ENCODE measurements at places on chromosomes 5 and 9.

DNA sequence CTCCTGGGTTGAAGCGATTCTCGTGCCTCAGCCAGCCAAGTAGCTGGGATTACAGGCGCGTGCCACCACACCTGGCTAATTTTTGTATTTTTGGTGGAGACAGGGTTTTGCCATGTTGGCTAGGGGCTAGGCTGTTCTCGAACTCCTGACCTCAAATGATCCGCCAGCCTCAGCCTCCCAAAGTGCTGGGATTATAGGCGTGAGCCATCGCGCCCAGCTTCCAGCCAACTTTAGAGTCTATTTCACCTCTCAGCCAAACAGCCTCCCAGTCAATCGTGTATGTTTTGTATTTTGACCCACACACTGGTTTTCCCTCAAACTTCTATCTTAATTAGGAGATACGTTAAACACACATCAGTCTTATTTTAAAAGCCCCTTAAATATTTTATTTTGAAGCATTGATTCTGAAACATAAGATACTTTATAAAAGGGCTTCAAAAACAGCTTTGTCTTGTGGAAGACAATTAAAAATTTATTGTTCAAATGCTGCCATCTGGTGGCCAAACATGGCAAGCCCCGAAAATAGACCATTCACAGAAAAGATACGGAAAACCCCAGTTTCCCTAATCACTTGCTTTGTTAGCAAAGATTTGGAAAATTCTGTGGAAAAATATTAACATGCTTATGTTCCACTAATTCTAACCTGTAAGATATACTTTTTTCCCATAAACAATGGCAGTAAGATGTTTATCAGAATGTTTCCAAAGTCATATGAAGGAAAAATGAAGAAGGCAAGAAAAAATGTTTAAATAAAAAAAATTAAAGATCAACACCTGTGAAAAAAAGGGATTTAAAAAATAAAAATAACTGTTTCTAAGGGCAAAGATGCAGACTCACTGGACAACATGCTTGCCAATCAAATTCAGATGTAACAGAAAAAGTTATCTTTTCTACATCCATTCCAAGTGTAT is 33.1 kb downstream of the APTX start:
- peak; percentile 13 for DNase-seq

DNA sequence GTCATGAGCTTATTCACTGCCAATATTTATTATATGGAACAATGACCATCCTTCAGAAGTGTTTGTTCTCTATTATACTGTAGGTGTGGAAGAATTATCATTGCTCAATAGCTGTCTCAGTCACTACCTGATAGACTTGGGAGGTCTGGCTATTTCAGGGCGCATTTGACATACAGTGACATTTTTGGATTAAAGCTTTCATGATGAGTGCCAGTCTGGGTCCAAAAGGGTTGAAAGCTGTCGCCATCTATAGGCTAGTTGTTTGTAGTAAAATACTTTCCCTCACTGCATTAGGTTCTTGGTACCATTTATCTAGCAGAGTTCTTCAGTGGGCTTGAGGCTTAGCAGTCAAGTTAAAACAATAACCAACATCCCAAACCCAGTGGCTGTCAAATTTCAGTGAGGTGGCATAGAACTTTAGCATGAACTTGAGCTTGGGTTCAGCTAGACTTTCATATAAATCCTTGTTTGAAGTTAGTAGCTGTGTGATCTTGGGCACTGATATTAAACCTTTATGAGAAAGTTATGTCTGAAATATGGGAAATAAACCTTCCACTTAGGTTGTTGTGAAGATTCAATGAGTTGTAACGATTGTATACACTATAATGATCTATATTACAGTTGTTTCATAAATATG is 110.5 kb upstream of the CDKN2B start:
- DNase-seq = no peak

DNA sequence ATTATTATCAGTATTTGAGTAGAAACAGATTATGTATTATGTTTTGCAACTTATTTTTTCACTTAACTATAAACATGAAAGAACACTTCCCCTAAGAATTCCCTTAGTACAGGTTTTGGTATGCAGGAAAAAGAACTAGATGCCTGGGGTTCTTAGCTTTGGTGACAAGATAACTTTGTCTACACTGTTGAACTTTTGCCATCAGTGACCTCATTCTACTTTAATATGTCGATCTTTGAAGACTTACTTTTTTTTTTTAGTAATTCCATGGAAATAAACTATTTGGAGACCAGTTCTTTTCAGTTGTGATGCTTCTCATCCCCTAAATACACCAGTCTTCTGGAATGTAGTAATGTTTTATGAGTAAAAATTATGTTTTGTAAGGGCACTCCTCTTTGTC is 34.3 kb downstream of the ZNF462 start:
- no peak for DNase-seq

GRCh38 chr5:16885635-16886365 is 50.3 kb downstream of the MYO10 start:
- no peak for DNase-seq

- DNase-seq = no peak
These were observed 47.3 kb upstream of the NEURL1B start for GRCh38 chr5:172593721-172594235.

GRCh38 chr9:70195456-70195855 is 63.3 kb upstream of the SMC5 start:
- DNase-seq = no peak

DNA sequence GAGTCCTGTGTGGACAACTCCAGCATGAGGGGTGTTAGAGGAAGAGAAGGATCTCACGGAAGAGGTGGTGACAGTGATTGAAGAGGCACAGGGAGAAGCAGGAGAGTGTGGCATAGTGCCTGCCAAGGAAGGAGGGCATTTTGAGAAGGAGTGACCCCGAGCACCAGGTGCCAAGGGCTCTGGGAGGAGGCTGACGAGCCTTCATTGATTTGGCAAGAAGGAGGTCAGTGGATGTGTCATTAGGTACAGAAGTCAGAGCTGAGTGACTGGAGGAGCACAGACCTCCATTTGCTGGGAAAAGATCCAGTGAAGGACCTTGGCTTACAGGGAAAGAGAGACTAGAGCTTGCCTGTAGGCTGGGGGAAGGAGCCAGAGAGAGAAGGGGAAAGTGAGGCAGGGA is 70.3 kb upstream of the ANGPTL2 start:
- DNase-seq = no peak

DNA sequence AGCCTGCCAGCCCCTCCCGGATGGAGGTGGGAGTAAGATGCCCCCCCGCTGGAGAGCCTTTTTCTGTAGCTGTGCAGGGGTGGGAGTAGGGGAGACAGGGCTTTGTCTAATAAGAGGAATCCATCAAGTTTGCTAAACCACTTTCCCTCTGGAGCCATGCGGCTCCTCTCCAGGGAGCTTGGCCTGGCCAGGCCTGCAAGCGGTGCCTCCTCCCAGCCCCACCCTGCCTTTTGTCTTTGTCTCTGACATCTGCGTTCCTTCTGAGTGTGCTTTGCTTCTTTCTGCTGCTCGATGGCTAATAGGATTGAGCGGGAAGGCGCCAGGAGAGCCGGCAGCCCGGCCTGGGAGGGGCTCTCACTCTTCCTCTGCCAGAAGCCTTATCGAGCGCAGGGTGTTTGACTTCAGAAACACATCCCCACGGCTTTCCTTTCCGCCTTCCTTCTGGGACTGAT is 26.7 kb upstream of the FCN1 start:
- no peak for DNase-seq

- DNase-seq = no peak
These were observed 15.7 kb upstream of the CEP120 start for GRCh38 chr5:123438902-123439301.

- DNase-seq = peak; percentile 25
These were observed 84.5 kb upstream of the CTNNA1 start for GRCh38 chr5:138668451-138669380.

DNA sequence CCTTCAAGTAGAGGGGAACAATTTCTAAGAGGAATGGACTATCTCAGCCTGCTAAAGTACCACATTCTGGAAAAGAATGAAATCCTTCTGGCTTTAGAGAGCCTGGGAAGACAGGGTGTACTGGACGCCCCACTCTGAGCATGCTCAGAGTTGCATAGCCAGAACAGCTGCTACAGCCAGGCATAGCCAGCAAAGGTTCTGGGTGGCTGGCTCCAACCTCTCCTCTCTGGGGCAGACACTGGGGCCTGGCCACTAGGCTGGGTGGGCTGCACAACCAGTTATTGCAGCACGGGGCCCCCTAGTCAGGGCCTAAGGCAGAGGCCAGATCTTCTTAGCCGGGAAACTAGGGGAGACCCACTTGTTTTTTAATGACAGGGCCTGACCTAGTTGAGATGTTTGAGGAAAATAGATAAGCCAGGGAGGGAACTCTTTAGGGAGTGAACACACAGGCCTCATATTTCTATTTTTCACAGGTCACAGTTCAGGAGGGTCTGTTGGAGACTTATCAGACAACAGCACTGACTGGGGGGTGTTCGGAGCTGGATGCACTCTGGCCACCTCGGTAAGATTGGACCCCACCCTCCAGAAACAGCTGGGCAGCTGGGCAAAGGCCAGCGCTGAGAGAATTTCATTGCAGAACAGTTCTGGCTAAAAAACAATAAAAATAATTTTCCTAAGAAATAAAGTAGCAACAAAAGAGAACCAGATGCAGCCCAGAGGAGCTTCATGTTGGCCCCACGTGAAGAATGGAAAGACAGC is 142.9 kb downstream of the LPAR1 start:
- no peak for DNase-seq

- DNase-seq = no peak
These were observed 99.8 kb downstream of the DTWD2 start for GRCh38 chr5:118888556-118888955.

- DNase-seq = no peak
These were observed 52.1 kb upstream of the FREM1 start for GRCh38 chr9:14962193-14962882.

DNA sequence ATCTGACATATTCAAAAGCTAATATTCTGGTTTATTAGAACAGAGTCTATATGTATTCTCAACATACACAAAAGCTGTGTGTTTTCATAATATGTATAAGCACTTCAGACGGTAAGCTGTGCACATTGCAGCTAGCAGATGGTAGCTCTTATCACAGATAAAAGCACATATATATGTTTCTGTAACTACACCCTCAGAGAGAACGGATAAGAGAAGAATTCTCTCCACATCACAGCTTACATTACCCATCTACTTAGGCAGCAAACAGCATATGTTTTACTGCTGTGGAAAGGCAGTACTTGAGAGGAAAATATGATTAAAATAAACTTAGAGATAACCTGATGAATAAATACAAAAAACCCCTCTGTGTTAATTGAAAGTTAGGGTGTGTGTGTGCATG is 450.9 kb upstream of the ZNF608 start:
- DNase-seq = no peak

DNA sequence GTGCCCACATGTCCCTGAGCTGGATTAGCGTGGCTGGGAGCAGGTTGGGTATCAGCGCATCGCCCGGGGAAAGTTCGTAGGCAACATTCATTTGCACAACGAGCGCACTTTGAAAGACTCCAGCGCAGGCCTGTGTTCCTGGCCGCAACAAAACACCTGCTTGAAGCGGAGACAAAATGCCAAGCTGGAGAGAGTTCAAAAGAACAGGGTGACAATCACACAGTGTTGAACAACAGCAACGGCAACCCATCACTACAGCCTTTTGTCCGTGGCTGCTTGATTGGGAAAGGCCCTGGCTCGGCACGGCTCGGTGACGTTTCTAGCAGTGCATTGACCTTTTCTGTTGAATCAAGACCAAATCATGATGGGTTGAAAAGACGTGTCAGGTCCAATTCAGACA is 336.3 kb downstream of the IRX1 start:
- DNase-seq = no peak

GRCh38 chr9:14752871-14753270 is 30.3 kb upstream of the CER1 start:
- no peak for DNase-seq

- DNase-seq = no peak
These were observed 1173.5 kb upstream of the NUDT12 start for GRCh38 chr5:104736073-104736472.

- DNase-seq = peak; percentile 32
These were observed 55.2 kb downstream of the NTNG2 start for GRCh38 chr9:132216861-132217619.

- no peak for DNase-seq
These were observed 16.9 kb downstream of the ZNF618 start for GRCh38 chr9:113892861-113893491.

- no peak for DNase-seq
These were observed 154.8 kb downstream of the SGCD start for GRCh38 chr5:156481741-156482140.

- DNase-seq = peak; percentile 58
These were observed 26.9 kb upstream of the SYK start for GRCh38 chr9:90774682-90775081.

- DNase-seq = peak; percentile 8
These were observed 16.9 kb upstream of the FER start for GRCh38 chr5:108730617-108731340.

Measured in CD4-positive, alpha-beta T cell treated with Interferon gamma for 1 hour (primary cell).